Karpas-422 (cell line): ENCODE measurements at places on chromosomes 4 and X. TPM values are rescaled to one million over a fixed set of nuclear protein-coding genes. Genes with fewer than 3 reads are reported as not detected.
A peak's percentile ranks its signal among the peaks of the same experiment; 100 is the strongest.

DNA sequence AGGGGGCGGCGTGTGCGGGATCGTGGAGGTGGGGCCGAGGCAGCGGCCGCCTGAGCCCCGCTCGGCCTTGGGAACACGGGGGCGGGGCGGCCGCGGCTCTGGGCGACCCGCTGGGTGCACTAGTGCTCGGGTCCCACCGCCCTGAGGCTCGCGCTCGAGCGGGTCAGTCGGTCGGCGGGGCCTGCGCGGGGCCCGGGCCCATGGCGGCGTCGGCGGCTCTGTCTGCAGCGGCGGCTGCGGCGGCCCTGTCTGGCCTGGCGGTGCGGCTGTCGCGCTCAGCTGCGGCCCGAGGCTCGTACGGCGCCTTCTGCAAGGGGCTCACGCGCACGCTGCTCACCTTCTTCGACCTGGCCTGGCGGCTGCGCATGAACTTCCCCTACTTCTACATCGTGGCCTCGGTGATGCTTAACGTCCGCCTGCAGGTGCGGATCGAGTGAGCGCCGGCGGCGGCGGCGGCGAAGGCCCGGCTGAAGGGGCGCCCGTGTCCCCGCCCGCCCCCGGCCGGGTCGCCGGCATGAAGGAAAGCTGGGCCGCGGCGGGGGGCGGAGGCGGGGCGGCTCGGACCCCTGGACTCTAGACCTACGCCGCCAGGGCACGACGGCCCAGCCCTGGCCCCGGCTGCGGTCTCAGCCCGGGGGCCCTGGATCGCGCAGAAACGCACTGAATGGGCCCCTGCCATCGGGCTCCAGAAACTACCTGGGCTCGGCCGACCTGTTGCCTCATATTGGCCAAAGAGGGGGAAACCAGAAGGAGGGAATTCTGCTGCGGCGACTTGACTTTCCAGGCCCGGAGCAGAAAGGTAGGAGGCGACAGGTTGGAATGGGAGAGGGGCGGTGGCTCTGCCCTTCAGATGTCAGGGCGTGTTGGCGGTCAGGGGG, at the start of gene SMIM10L2A:
SMIM10L2A (plus strand) TSS at position 13 of the 878 bp plus-strand sequence; CDS start at position 201, 188 bp downstream.
- DNase-seq: no peak

Gene SPANXN3
- not detected in 2 replicates for total RNA-seq

Gene ZCCHC12
- total RNA-seq: not detected in 2 replicates

Gene GPR34
- total RNA-seq: not detected in 2 replicates

DNA sequence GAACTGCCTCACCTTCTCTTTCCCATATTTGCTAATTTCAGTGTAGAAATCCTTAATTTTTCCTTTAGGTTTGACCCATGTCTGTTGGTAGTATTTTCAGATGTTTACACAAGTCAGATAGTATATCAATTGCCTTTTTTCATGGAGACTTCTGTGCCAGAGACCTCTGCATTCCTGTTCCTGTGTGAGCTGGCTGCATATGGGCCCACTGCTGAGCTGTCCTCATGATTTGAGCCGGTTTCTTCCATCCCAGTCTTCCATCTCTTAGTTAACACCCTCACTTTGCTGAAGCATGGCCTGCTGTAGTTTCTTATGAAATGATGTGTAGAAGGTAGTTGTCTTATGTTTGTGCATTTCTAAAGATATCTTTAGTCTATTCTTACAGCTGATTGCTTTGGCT, 40.0 kb downstream of the CDS1 start:
- DNase-seq: no peak

Gene SLC26A1
- total RNA-seq: not detected in 2 replicates

GRCh38 chr4:140556372-140557085, 12.2 kb downstream of the UCP1 start:
- no peak for DNase-seq

Gene UGT2B15
- total RNA-seq: not detected in 2 replicates

DNA sequence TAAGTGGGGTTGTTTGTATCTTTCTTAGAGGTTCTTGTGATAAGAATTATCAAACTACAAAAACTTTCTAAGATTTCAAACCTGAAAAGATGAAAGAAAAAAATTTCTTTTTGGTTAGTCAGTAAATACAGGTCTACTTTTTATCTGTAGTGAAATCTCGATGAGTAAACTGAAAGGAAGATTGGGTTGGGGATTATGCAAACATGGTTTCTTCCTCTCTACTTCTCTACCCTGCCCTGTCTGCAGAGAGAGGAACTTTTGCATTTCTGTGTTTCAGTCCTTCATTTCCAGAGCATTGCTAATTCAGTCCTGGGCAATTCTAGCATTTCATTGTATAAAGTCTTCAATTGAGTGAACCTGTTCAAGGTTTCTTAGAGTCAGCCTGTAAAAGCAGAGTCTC, 51.6 kb upstream of the IL2 start:
- DNase-seq: peak; percentile 56

- DNase-seq: no peak
Observed at GRCh38 chrX:34849371-34849770, 93.2 kb upstream of the FAM47B start.

Gene SHISA3
- not detected in 2 replicates for total RNA-seq

DNA sequence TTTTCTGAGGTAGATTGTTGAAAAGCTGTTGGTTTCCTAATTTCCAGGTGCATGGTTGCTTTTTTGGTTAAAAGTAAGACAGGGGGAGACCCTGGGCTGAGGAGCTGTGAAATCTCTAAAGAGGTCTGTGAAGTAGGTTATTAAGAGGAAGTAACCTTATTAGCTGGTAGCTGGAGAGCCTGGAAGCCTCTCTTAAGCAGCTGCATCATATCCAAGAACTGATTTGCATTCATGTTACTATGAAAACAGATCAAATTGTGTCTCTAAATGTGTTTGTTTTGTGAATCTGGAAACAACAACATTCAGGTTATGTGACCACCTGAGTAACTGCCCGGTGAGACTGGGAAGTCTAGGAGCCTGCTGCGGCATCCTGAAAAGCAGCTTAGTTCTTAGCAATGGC, 54.1 kb downstream of the ARHGAP10 start:
- DNase-seq: peak; percentile 58

Gene LRRC66
- 0.07 and 0.29 TPM in 2 replicates for total RNA-seq

DNA sequence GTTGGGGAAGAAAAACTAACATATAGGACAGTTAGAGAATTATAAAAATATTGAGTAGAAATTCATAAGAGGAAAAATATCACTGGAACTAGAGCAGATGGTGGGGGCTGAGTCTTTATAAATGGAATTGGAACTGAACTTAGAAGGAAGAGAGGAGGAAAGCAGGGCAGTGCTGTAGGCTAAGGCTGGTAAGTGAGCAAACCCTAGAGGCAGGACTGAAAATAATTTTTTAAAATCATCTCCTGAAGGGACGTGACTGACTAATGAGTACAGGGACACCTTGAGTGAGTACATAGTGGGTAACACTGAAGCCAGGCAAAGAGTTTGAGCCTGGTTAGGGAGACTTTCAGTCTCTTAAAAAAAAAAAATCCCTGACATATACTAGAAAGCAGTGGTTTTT, 63.3 kb downstream of the GALNT7 start:
- no peak for DNase-seq

GRCh38 chr4:81482326-81482725, 10.6 kb upstream of the RASGEF1B start:
- no peak for DNase-seq
